CD4-positive, alpha-beta memory T cell (primary cell): ENCODE measurements at places on chromosomes 2 and 18. TPM values are rescaled to one million over a fixed set of nuclear protein-coding genes. Genes with fewer than 3 reads are reported as not detected.

CFC1 gene
- not detected for total RNA-seq

ZBTB7C gene
- not detected for total RNA-seq

TMEM182 gene
- 3.9 TPM for total RNA-seq

GCG gene
- total RNA-seq, result not detected
